ENCODE measurements at places on chromosomes 2 and 18.
A peak's percentile ranks its signal among the peaks of the same experiment; 100 is the strongest.

- no peak overlapping the region for H3K4me3 ChIP-seq
- no peak overlapping the region for H3K27ac ChIP-seq
Measured at GRCh38 chr2:16326711-16327300, 338.8 kb downstream of the CYRIA start.

GRCh38 chr2:227204452-227204851, 40.0 kb downstream of the COL4A3 start:
- no peaks in the 10 kb centered on the region for H3K4me1 ChIP-seq
- H3K27ac ChIP-seq, result no peak overlapping the region
- no peak overlapping the region for H3K4me3 ChIP-seq
- H3K36me3 ChIP-seq, result no peaks in the 10 kb centered on the region

GRCh38 chr2:63056107-63057050, 5.7 kb downstream of the OTX1 start:
- H3K36me3 ChIP-seq, result no peaks in the 10 kb centered on the region
- no peaks in the 10 kb centered on the region for H3K27me3 ChIP-seq
- DNase-seq, result peak; percentile 35
- no peaks in the 10 kb centered on the region for H3K4me1 ChIP-seq
- H3K4me3 ChIP-seq, result 0 out of 2 replicates have a peak overlapping the region, but pooled peaks have one; percentile 21

DNA sequence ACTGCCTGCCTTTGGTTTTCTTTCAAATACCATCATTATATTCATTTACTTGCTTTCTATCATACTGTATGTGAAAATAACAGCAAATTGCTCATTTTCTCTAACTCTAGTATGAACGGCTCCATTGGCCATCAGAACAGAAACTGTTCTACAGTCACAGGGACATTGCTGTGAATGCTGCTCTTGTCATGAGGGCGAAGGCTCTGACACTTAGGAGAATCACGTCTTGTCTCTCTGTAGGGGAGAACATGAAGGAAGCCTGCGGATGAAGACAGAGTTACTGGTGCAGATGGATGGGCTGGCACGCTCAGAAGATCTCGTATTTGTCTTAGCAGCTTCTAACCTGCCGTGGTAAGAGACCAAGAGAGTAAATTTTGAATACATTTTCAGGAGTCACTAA, 41.7 kb upstream of the ELOA2 start:
- H3K27ac ChIP-seq, result no peak overlapping the region
- H3K27me3 ChIP-seq, result no peaks in the 10 kb centered on the region

- no peaks in the 10 kb centered on the region for H3K27me3 ChIP-seq
- no peak overlapping the region for H3K4me3 ChIP-seq
- no peak for DNase-seq
- H3K27ac ChIP-seq, result peak overlapping the region; percentile 38
- peaks cover 9% of the 10 kb centered on the region for H3K4me1 ChIP-seq
Measured at GRCh38 chr18:12828116-12829051, 55.7 kb downstream of the PTPN2 start.

GRCh38 chr2:15858466-15858865, 81.9 kb upstream of the MYCN start:
- no peak overlapping the region for H3K27ac ChIP-seq
- no peaks in the 10 kb centered on the region for H3K27me3 ChIP-seq
- no peaks in the 10 kb centered on the region for H3K4me1 ChIP-seq

DNA sequence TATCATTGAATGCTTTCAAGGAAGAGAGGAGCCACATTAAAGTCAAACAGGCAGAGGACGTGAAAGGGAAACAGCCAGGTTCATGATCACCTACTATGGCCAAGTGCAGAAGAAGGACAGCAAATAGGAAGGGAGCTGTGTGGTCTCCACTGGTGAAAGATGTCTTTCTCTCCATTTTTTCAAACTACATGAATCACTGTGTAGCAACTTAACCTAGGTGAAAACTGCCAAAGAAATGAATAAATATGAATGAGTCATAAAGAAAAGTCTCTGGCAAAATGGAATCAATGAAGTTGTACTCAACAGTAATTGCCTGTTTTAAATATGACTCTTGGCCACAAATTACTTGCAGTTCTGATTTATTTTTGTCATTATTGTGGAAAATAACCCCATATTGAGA, 452.6 kb upstream of the PKDCC start:
- H3K4me1 ChIP-seq, result no peaks in the 10 kb centered on the region
- no peaks in the 10 kb centered on the region for H3K36me3 ChIP-seq
- no peaks in the 10 kb centered on the region for H3K27me3 ChIP-seq
- H3K4me3 ChIP-seq, result no peak overlapping the region
- no peak overlapping the region for H3K27ac ChIP-seq
- DNase-seq, result no peak

GRCh38 chr2:229335877-229336346, 64.8 kb upstream of the PID1 start:
- H3K4me1 ChIP-seq, result 0 out of 2 replicates have a peak, but pooled peaks cover 5% of the 10 kb centered on the region
- no peaks in the 10 kb centered on the region for H3K27me3 ChIP-seq
- no peaks in the 10 kb centered on the region for H3K36me3 ChIP-seq

- H3K4me1 ChIP-seq, result no peaks in the 10 kb centered on the region
- no peaks in the 10 kb centered on the region for H3K27me3 ChIP-seq
- H3K36me3 ChIP-seq, result no peaks in the 10 kb centered on the region
- no peak overlapping the region for H3K27ac ChIP-seq
- DNase-seq, result no peak
Measured at GRCh38 chr2:2229626-2230432, 101.2 kb downstream of the MYT1L start.

- H3K4me3 ChIP-seq, result no peak overlapping the region
- no peaks in the 10 kb centered on the region for H3K4me1 ChIP-seq
- no peaks in the 10 kb centered on the region for H3K36me3 ChIP-seq
- no peak for DNase-seq
- no peaks in the 10 kb centered on the region for H3K27me3 ChIP-seq
- no peak overlapping the region for H3K27ac ChIP-seq
Measured at GRCh38 chr2:183901931-183902330, 696.4 kb upstream of the ZNF804A start.

- no peak overlapping the region for H3K4me3 ChIP-seq
- H3K4me1 ChIP-seq, result no peaks in the 10 kb centered on the region
- no peak for DNase-seq
- no peak overlapping the region for H3K27ac ChIP-seq
Measured at GRCh38 chr2:14678761-14679160, 46.2 kb downstream of the LRATD1 start.

- H3K36me3 ChIP-seq, result no peaks in the 10 kb centered on the region
- H3K27me3 ChIP-seq, result no peaks in the 10 kb centered on the region
- H3K27ac ChIP-seq, result no peak overlapping the region
- H3K4me1 ChIP-seq, result no peaks in the 10 kb centered on the region
Measured at GRCh38 chr2:239057533-239057932, 209.6 kb downstream of the TWIST2 start.

DNA sequence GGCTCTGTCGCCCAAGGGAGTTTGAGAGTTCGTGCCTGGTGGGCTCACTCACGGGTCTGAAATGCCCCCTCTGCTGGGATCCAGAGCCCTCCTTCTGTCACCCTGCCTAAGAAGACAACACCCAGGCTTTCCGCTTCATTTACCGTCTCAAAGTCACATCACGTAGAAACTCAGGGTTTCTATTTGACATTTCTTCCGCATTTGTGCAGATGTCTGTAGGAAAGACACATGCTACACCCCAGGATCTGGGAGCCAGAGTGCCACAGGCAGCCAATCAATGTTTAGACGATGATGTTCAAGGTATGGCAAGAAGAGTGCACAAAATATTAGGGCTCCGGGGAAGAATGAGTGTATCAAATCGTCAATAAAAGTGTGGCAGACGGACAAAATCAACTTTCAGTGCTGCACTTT, 24.4 kb upstream of the ACKR3 start:
- no peak overlapping the region for H3K27ac ChIP-seq
- peaks cover 18% of the 10 kb centered on the region for H3K4me1 ChIP-seq
- H3K36me3 ChIP-seq, result no peaks in the 10 kb centered on the region
- H3K27me3 ChIP-seq, result no peaks in the 10 kb centered on the region
- H3K4me3 ChIP-seq, result no peak overlapping the region

GRCh38 chr2:160870729-160871465, 289.3 kb upstream of the TANK start:
- H3K36me3 ChIP-seq, result no peaks in the 10 kb centered on the region
- no peak overlapping the region for H3K27ac ChIP-seq
- no peaks in the 10 kb centered on the region for H3K4me1 ChIP-seq
- H3K27me3 ChIP-seq, result no peaks in the 10 kb centered on the region
- no peak overlapping the region for H3K4me3 ChIP-seq

DNA sequence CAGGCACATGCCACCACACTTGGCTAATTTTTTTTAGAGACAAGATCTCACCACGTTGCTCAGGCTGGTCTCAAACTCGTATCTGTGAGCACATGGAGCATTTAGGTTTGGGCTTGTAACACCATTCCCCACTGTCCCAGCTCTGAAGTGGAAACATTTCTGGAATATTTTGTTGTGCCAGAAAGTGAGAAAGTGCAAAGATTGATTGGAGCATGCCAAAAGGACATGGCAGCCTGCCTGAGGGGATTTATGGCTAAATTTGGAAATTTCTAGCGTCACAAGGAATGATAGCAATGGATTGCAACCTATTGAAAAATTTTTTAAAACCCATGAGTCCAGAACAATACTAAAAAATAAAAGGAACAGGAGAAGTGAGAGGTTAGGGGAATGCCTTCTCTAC, 136.8 kb downstream of the ESCO1 start:
- H3K27ac ChIP-seq, result no peak overlapping the region
- H3K4me1 ChIP-seq, result no peaks in the 10 kb centered on the region
- no peaks in the 10 kb centered on the region for H3K36me3 ChIP-seq
- H3K27me3 ChIP-seq, result no peaks in the 10 kb centered on the region
- no peak overlapping the region for H3K4me3 ChIP-seq

GRCh38 chr2:236689393-236689700, 119.7 kb downstream of the ACKR3 start:
- no peaks in the 10 kb centered on the region for H3K27me3 ChIP-seq
- H3K36me3 ChIP-seq, result no peaks in the 10 kb centered on the region
- H3K4me1 ChIP-seq, result no peaks in the 10 kb centered on the region
- DNase-seq, result no peak
- H3K4me3 ChIP-seq, result no peak overlapping the region
- no peak overlapping the region for H3K27ac ChIP-seq

- no peak overlapping the region for H3K27ac ChIP-seq
- DNase-seq, result no peak
- H3K27me3 ChIP-seq, result no peaks in the 10 kb centered on the region
- no peaks in the 10 kb centered on the region for H3K36me3 ChIP-seq
- H3K4me3 ChIP-seq, result no peak overlapping the region
- H3K4me1 ChIP-seq, result no peaks in the 10 kb centered on the region
Measured at GRCh38 chr2:129929321-129930290, 49.9 kb upstream of the RAB6C start.

DNA sequence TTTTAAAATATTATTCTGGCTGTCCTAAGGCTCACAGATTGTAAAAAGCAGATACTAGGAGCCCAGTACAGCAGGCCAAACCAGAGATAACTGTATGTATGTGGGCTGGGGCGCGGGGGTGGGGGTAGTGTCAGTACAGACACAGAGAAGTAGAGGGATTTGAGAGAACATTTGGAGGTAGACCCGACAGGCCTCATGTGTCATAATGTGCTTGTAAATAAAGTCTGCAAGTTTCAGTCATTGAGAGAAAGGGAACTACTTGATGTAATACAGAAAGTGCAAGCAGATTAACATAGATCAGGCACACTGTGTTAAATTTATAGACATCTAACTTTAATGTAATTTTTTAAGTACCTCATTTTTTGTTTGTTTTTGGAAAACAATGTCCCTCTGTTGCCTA, 7.4 kb upstream of the POLI start:
- no peaks in the 10 kb centered on the region for H3K36me3 ChIP-seq
- H3K4me3 ChIP-seq, result no peak overlapping the region
- H3K27me3 ChIP-seq, result no peaks in the 10 kb centered on the region
- no peak overlapping the region for H3K27ac ChIP-seq
- peak; percentile 37 for DNase-seq

DNA sequence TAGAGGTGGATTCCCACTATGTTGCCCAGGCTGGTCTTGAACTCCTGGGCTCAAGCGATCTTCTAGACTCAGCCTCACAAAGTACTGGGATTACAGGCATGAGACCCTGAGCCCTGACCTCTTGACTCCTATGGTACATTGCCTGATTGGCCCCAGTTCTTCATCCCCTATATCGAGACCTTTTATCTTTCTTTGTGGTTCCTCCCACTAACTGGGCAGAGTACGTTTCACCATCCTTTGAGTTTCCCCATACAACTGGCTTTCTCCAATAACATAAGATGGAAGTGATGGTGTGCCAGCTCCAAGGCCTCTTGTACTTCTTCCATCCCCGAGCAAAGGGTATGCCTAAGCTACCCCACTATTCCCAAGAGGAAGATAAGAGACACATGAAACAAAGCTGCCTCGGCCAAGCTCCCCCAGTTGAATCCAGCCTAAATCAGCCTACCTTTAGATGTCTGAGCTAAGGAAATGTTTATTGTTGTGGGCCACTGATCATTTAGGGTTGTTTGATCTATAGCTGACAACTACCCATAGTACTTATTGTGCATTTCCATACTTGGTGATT, 8.3 kb upstream of the TMEM247 start:
- no peaks in the 10 kb centered on the region for H3K4me1 ChIP-seq
- no peak overlapping the region for H3K4me3 ChIP-seq
- no peak overlapping the region for H3K27ac ChIP-seq
- no peaks in the 10 kb centered on the region for H3K36me3 ChIP-seq
- H3K27me3 ChIP-seq, result no peaks in the 10 kb centered on the region

- peak; percentile 49 for DNase-seq
- no peaks in the 10 kb centered on the region for H3K4me1 ChIP-seq
- no peaks in the 10 kb centered on the region for H3K27me3 ChIP-seq
- H3K4me3 ChIP-seq, result no peak overlapping the region
Measured at GRCh38 chr2:36780231-36780839, 83.8 kb downstream of the VIT start.

DNA sequence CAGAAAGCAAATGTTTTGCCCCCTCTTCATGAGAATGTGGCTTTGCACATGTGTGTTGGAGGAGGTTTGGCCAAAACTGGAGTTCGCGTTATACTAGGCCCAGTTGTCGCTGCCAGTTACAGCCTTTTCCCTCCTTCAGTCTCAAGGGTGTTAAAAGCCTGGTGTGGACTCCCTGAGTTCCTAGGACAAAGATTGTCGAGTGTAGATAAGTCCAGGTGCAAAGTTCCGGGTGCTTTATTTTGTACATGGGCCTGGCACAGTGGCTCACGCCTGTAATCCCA, 542 bp upstream of the RNF103 start:
- H3K27ac ChIP-seq, result peak overlapping the region; percentile 91
- peaks cover 11% of the 10 kb centered on the region for H3K4me1 ChIP-seq

GRCh38 chr2:28558158-28558820, 62.4 kb downstream of the PLB1 start:
- H3K4me1 ChIP-seq, result no peaks in the 10 kb centered on the region
- DNase-seq, result no peak
- H3K27ac ChIP-seq, result no peak overlapping the region

- H3K27me3 ChIP-seq, result no peaks in the 10 kb centered on the region
- no peak overlapping the region for H3K27ac ChIP-seq
- H3K36me3 ChIP-seq, result peaks cover 20% of the 10 kb centered on the region
- no peak overlapping the region for H3K4me3 ChIP-seq
Measured at GRCh38 chr2:128137094-128137616, 46.2 kb downstream of the UGGT1 start.

DNA sequence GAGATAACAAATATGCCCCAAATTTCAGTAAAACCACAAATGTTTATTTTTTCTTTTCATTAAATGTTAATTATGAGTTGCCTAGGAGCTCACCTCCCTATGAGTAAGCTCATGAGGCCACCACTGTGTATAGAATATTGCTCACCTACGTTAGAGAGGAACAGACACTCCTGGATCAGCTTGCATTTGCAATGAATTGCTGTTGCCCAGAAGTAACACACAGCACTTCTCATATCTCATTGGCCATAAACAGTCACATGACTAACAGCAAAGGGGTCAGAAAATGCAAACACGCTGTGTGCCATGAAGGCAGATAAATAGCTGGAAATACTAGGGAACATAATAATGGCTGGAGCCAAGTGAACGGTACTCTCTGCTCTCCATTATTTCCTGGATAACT, 89.0 kb upstream of the GALNT5 start:
- no peaks in the 10 kb centered on the region for H3K36me3 ChIP-seq
- no peaks in the 10 kb centered on the region for H3K27me3 ChIP-seq
- no peak overlapping the region for H3K27ac ChIP-seq
- no peak overlapping the region for H3K4me3 ChIP-seq
- no peaks in the 10 kb centered on the region for H3K4me1 ChIP-seq
